ENCODE measurements at places on chromosomes 13 and 19.

GRCh38 chr19:35797663-35798062, 15.0 kb downstream of the PRODH2 start:
- no peak for DNase-seq

DNA sequence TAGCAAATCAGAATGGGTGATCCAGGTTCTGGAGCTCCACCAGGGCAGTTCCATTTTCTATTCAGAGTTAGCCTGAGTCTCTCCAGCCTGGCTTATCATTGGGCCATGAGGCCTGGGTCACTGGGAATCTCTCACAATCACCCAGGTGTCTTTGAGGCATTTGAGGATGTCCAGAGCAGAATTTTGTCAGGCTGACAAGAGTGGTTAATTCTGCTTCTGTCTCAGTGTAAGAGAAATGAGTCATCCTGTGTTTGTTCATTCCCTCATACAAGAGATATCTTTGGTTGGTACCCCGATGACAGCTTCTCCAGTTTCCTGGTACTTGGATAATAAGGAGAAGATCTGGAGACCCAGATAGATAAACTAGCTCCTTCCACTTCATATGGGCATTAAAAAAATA, 10.4 kb downstream of the ZNF93 start:
- DNase-seq = no peak

GRCh38 chr13:95087746-95088305, 213.4 kb downstream of the ABCC4 start:
- DNase-seq = no peak

- no peak for DNase-seq
Observed at GRCh38 chr19:51489113-51489512, 10.8 kb downstream of the CEACAM18 start.

- no peak for DNase-seq
Observed at GRCh38 chr13:77691871-77692270, 5.6 kb upstream of the SLAIN1 start.

DNA sequence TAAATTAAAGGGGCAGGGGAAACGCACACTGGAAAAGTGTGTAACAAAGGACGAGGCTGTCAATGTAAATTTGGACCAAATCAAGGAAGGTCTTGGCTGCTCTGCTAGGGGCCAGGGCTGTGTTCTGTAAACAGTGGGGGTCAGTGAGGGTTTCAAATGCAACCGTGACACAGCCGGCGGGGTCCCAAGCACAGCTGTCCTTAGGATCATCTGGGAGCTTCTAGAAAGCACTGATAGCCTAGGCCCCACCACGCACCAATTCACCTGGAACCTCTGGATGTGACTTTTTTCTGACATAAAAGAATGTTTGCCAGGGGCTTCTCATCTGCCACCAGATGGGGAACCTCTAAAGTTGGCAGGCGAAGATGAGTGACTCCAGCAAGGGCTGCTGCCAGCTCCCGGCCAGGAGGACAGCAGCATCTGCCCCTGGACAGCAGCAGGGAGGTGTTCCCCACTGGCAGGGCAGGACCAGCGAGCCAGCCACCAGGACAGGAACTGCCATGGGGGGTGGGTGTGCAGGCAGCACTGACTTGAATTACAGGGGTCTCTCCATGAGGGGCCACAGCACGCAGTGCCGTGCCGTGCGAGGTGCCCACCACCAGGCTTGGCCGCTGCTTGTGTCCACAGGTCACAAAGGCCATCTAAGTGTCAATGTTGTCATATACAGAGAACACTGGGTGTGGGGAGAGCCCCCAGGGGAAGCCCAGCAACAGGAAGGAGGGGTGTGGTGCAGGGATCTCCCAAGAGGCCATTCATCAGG, 87.5 kb downstream of the SOX1 start:
- no peak for DNase-seq

GRCh38 chr13:77429320-77430142, 102.6 kb upstream of the MYCBP2 start:
- DNase-seq = no peak

- DNase-seq = no peak
Observed at GRCh38 chr13:19056984-19057490, 124.6 kb downstream of the TUBA3C start.

DNA sequence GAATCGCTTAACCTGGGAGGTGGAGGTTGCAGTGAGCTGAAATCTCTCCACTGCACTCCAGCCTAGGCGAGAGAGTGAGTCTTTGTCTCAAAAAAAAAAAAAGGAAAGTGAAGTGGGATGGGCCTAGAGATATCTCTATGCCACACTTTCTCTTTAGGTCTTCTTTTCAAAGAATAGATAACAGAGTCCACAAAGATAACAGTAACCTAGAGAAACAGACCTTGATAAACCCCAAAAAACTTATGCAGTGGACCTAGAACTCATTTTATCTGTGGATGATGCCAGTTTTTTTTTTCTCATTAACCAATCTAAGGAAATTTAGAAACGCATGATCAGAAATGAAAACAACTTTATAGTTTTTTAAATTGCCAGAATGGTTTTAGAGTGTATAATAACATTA, 227.4 kb downstream of the LHFPL6 start:
- DNase-seq = no peak

DNA sequence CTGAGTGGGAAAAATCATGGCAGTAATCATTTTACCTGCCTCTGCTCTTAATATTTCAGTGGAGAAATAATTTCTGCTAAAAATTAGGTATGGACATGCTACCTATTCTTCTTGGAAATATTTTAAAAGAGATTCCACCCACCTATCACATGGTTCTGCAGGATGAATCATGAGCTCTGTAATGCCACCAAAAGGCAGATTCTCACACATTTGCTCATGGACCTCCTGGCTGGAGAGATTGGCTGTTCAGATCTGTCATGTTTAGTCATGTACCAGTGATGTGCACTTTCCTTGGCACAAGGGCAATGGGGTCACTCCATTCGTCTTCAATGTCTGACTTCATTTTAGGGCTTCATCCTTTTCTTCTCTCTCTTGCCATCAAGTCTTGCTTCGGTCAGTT, 101.8 kb upstream of the MBNL2 start:
- DNase-seq = no peak

DNA sequence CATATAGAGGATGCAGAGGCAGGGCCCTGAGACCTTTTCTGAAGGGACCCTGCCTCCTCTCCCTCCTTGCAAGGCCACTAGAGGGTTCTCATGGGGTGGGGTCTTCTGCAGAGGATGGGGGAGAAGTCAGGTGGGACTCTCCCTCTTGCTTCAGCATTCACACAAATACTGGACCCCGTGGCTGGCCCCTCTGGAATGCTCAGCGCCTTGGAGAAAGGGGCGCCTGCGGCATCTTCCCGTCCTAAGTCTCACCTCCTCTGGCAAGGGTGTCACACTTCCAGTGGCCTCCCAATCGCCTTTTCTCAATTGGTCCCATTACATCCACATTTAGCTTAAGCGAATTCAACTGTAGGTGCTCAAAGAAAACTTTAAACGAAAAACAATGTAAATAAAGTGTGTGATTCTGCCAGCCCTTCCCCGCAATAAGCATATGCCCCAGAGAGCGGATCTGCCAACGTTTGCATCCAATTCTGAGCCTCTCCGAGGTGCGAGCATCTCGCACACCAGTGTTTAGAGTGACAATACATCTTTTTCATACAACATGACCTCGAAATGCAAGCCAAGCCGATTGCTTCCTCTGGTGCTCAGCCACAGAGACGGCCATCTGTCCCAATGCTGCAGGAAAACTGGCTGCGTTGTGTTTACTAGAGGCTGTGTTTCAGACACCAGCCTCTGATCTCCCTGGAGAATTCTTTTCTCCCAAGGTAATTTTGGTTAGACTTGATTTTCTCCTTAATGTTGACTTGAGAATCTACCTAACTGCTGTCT, 69.1 kb upstream of the WASF3 start:
- DNase-seq = peak; percentile 40

GRCh38 chr19:58182577-58182988, 278 bp upstream of the ZNF274 start:
- DNase-seq = no peak

- DNase-seq = no peak
Observed at GRCh38 chr13:101681834-101682233, 229.4 kb downstream of the ITGBL1 start.

GRCh38 chr19:39828654-39829032, 5.3 kb downstream of the DYRK1B start:
- DNase-seq = no peak

GRCh38 chr19:41328157-41328841, 18.3 kb downstream of the CCDC97 start:
- no peak for DNase-seq

DNA sequence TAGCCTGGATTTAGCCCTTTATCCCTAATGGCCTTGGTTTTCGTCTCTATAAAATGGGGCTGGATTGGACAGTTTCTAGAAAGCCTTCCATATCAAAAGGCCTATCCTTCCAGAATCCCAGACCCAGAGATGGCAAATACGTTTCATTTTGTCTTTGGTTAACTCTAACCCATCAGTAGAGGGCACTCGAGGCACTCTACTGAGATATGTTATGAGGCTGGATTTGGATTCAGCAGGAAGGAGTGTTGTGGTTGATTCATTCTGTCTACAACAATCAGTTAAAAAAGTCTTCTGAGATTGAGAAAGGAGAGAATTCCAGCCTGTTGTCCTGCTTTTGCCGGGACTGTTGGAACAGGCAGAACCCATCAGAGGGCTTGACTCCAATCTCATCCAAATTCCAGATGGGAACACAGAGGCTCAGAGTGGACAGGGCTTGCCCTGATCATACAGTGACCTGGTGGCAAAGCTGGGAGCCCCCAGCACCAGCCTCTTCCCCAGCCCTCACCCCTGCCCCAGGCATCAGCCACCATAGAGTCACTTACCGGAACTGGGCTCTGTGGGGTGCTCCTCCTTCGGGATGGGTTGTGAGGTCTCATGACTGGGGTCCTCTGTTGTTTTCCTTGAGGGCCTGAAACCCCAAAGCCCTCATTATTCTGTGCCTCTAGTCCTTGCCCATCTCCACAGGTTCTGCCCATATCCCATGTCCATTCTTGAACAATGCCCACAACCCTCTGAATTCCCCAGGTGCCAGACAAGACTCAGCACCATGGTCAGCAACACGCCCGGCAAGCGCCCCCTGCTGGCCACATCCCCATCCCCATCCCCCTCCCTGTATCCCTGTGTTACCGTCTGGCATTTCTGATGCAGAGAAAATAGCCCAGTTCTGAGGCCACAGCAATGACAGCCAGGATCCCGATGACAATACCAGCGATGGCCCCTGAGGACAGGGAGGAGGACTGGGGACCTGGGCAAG, 12.3 kb upstream of the ZNF180 start:
- DNase-seq = no peak

DNA sequence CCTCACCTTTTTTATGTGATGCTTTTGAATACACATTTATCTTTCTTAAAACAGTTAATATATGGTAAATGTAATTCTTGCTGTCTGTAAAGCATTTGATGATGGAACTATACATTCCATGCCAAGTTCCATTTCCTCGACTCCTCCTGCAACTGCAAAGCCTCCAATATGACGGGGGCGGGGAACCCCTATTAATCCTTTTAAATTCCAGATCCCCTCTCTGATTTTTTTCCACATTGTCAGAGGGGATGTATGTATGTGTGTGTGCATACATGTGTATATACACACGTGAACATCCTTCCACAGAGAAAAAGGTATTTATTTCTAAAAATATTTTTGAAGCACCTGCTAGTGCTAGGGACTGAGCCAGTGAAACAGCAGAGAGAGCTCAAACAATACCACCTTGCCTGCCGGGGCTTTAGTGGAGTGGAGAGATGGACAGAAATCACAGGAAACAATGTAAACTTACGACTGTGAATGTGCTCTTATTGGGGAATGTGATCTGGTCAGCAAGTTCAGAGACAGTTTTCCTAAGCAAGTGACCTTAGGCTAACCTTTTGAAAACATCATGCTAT, 25.3 kb upstream of the MAB21L1 start:
- DNase-seq = no peak

DNA sequence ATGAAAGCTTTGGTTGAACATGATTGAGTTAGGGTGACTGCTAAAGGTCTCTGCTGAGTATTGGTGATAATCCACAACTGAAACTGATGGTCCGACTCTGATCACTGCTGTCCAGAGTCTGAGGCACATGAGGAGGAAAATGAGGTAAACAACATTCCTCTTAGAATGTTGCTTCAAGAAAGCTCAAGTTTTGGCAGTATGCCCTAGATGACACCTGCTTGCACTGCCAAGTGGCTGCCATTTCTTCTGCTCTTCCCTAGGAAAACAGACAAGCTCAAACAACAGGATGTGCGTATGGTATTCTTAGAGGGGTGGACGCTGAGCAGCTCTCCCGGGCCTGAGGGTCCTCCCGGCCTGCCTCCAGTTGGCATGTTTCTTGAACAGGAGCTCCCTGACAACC, 15.2 kb upstream of the MTIF3 start:
- no peak for DNase-seq

GRCh38 chr13:39552246-39552645, 50.7 kb downstream of the LHFPL6 start:
- DNase-seq = no peak

DNA sequence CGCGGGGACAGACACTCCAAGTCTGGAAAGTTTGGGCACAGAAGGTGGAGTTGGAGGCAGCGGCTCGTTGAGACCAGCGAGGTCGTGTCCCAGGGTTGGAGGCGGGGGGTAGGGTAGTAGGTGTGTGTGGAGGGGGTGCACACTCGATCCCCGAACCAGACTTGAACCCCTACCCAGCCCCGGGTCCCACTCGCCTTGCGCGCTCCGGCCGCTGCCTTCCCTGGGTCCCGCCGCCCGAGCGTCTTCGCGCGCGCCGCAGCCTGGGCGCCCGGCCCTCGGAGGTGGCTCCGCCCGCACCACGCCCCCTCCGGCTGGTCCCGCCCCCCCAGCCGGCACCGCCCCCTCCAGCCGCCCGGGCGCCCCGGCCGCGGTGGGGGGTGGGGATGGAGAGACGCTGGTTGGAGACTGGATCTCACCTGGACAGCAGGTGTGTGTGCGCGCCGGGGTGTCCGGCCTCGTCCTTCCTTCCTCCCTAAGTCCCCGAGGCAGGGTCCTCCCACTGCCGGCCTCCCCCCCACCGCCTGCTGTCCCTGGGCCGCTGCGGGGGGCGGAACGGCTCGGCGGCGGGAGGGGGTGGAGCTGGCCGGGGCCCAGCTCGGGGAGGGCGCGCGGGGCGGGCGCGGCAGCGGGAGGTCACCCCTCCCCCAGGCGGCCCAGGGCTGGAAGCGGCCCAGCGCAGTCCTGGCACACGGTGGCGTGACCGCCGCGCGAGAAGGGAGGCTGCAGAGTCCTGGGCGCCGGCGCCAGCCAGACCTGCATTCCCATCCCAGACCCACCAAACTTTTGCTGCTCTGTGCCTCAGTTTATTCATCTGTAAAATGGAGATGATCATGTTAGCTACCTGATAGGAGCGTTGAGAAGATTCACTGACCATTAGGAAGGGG, at the start of gene KANK2:
TSS of gene KANK2 (minus strand) at position 255 of the 884 bp plus-strand sequence. CDS start 3,034 bp downstream, outside the sequence.
- peak; percentile 94 for DNase-seq

GRCh38 chr19:28316464-28316863, 896.5 kb downstream of the UQCRFS1 start:
- DNase-seq = no peak

- no peak for DNase-seq
Observed at GRCh38 chr19:15666883-15667282, 6.0 kb upstream of the CYP4F12 start.

DNA sequence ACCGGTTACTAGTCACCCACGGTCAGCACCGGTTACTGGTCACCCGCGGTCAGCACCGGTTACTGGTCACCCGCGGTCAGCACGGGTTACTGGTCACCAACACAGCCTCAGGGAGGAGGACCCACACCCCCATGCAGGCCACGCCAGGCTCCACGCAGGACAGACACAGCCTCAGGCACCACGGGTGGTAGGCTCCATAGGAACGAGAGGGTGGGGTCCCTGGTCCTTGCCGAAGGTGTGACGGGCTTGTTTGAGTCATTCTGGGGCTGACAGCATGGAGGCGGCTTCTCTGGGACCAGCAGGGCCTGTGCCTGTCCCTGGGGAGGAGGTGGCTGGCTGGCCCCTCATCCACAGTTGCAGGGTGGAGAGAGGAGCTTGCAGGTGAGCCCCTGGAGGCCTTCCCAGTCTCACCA, 122.8 kb upstream of the SOX1 start:
- no peak for DNase-seq

Data from sigmoid colon (tissue), 7 donors.